Inflammatory macrophage treated with lipopolysaccharide for 1 hour (primary cell): ENCODE measurements at places on chromosomes 3 and 15.
A peak's percentile ranks its signal among the peaks of the same experiment; 100 is the strongest.

- DNase-seq = no peak
Observed at GRCh38 chr3:49493901-49494300, 23.8 kb downstream of the DAG1 start.

GRCh38 chr3:141878817-141879216 is 2.4 kb downstream of the ATP1B3 start:
- DNase-seq = no peak

- peak; percentile 65 for DNase-seq
Observed at GRCh38 chr3:171833789-171834460, 9.2 kb upstream of the TMEM212 start.

GRCh38 chr3:152959307-152959706 is 124.4 kb downstream of the P2RY1 start:
- DNase-seq = no peak

- DNase-seq = peak; percentile 87
Observed at GRCh38 chr3:120145542-120146285, 51.5 kb upstream of the GSK3B start.

GRCh38 chr3:105885256-105885655 is 16.4 kb upstream of the CBLB start:
- DNase-seq = no peak

GRCh38 chr3:56118968-56119367 is 349.3 kb downstream of the ERC2 start:
- DNase-seq = no peak

GRCh38 chr15:25243800-25244097 is 195.1 kb downstream of the UBE3A start:
- DNase-seq = no peak

DNA sequence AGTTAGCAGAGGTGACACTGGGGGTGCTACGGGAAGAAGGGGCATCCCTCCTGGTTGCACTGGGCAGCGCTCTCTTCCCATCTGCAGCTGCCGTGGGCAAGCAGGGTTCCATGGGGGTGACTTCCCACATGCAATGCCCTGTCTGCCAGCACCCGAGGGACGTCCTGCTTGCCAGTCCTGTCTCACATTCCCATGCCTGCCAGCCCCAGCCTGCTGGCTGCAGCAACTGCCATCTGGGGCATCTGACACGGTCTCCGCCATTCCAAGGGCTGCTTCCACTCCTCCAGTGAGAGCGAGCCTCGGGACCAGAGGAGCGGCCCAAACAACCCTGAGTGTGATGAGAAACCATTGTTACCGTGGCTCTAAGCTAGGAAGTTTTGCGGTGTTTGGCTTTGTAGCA is 45.4 kb upstream of the RPL32 start:
- DNase-seq = no peak

DNA sequence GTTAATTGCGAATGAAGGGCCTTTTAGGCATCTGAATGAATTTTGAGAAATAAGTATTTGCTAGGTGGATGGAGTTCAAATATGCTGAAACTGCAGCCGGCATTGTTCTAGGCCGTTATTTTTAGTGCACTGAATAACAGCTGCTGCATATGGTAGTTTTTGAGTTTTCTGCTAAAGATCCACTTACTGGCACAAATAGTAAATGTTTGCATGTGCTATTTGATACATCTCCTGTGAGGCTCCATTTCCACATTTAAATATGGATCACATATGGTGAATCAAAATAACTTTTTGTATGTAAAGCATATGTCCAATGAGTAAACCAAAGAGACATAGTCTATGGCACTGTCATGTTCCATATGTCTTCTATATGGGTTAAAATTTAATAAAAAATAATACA is 56.7 kb upstream of the CNTN4 start:
- DNase-seq = no peak

DNA sequence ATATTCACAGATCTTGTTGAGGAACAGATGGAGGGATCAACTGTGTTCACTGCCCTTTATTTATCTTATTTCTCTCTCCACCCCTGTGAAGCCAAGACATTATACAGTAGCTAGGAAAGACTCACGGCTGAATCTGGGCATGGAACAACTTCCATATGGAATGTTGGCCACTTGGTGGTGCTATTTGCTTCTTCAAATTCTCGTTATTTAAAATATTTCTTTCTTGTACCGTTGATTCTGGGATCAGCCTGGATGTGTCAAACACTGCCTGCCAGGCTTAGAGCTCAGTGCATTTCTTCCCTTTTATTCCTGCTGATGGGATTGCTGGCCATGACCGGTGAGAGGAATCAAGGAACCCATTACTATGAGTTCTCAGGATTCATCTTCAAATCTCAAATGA is 17.5 kb upstream of the GASK1A start:
- DNase-seq = peak; percentile 58

GRCh38 chr15:25717457-25718168 is 145.5 kb downstream of the ATP10A start:
- no peak for DNase-seq

DNA sequence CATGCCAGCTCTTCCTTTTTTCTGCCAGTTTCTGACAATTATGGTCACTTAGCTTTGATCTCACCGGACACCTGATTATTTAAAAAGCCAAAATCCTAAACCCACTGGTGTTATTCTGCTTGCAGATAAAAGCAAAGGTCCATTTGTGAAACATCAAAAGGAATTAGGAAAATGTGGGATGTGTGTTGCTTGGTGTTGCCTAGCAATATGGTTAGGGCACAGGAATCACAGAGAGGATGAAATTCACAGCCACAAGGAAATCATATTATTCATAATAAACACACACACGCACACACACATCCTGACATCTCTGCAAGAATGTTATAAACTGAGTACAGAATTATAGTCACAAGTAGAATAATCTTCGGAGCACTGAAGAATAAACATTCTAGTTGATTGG is 89.3 kb upstream of the BHLHE40 start:
- no peak for DNase-seq

- DNase-seq = peak; percentile 58
Observed at GRCh38 chr3:142027735-142028134, 121.6 kb downstream of the TFDP2 start.

DNA sequence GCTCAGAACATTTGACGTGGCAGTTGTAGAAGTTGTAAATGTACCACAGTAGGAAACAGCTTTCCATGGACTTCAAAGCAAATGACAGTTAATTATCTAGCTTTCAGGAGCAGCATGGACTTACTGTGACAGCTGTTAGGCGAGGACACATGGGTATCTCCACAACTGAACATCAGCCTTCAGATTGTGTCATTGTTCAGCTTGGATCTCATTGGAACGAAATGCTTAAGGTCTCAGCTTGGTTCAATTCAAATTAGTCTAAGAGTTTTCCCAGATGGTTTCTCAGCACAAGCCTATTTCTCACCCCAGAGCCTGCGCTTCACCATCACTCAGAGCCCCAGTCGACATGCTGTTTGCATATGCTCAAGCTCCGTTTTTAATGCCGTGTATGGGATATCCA is 21.1 kb upstream of the GYG1 start:
- no peak for DNase-seq

GRCh38 chr3:170585008-170585936 is 603 bp downstream of the SLC7A14 start:
- DNase-seq = no peak

GRCh38 chr3:56677286-56677685 is 5.8 kb downstream of the TASOR start:
- DNase-seq = no peak

GRCh38 chr3:139127101-139127500 is 82.4 kb upstream of the PRR23C start:
- no peak for DNase-seq

DNA sequence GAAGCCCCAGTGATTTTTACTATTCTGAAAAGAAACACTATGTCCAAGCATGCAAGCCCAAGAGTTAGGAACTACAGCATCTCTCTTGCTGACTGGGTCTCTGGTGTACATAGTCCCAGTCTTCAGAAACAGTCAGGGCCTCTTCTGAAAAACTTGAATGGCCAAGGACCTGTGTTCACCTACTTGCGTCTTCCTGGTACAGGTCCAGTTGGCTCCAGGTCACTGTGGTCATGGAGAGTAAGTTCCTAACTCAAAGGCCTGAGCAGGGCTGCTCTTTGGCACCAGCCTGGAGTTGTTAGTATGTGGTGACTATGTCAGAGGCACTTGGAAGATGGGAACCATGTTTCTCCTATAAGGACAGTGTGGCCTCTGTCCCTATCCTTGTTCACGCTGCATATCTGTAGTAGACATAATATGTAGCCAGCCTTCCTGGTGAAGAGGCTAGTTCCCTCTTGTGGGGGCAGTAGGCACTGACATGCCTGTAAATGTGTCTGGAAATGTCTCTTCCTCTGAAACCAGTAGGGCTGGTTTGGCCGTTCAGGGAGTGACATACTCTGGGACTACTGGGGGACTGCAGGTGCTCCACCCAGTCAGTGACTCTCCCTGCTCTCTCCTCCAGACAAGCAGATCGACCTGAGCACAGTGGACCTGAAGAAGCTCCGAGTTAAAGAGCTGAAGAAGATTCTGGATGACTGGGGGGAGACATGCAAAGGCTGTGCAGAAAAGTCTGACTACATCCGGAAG is 2.6 kb upstream of the RBM15B start:
- peak; percentile 28 for DNase-seq

- peak; percentile 69 for DNase-seq
Observed at GRCh38 chr15:57149196-57149595, 227.1 kb upstream of the CGNL1 start.

GRCh38 chr3:193418576-193419373 is 40.2 kb upstream of the ATP13A5 start:
- DNase-seq = no peak

DNA sequence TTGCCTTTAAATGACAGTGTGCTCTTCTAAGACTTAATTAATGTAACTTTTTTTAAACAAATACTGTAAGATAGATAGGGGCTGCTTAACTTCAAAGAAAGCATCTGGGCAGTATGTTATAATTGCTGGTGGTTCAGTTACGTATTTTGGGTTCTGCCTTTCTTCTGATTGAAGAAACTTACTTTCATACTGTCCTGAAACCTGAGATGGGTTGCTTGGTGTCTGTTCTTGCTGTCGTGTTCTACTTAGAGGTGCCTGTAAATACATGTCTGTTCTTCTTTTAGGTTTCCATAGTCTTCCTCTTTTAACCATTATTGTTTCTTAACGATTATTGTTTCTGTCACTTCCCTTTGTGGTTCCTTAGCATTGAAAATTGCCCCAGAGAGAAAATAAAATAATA is 297.7 kb upstream of the CHRM5 start:
- DNase-seq = no peak

GRCh38 chr3:139541532-139542288 is 2.2 kb upstream of the RBP1 start:
- no peak for DNase-seq

GRCh38 chr3:60125686-60126085 is 1075.9 kb upstream of the CFAP20DC start:
- DNase-seq = no peak

- DNase-seq = no peak
Observed at GRCh38 chr3:155368786-155369185, 75.3 kb upstream of the STRIT1 start.

DNA sequence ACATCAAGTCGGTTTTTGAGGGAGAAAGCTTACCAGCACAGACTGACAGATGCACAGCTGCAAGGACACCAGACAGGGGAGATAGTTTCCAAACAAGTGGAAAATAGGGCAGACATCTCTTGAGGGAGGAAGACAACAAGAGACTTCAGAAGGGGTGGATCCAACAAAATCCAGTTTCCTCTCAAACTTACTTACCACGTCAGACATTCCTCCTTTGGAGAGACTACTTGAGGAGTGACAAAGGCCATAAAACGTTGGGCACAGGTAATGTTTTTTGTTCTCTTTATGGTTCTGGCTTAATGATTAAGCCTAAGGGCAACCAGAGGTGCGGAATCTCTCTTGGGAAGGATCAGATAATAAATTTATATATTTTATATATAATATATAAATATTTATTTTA is 76.1 kb downstream of the CD200 start:
- no peak for DNase-seq

DNA sequence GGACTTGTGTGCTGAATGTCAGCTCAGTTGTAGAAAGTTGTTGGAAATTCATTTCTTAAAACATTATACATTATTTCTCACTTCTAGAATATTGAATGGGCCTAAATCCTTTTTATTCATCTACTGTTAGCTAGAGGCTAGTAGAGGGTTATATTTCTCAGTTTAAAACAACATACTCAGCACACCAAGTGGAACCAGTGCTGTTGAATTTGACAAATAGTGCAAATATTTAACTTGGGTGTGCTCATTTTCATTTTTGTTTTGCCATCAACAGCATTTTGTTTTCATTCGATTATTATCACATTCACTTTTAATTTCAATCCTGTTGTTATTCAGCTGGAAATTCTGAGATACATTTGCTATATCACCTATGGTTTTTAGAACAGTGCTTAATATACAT is 269.4 kb upstream of the PEX5L start:
- no peak for DNase-seq

DNA sequence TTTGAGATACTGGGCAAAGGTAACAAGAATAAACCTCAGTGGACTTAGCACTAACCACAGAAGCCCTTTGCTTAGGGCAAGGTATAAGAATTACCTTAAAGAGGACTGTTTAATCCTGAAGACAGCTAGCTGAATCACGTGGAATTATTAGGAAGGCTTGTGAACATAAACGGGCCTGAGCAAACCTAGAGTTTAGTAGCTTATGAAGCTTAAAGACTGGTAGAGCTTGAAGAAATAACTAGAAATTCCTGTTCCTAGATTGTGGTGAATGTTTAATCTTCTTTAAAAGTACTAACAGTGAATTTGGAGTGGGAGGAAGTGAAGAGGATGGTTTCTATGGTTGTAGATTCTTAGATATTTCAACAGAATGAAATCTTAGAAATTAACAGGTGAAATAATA is 428.9 kb upstream of the THRB start:
- no peak for DNase-seq

DNA sequence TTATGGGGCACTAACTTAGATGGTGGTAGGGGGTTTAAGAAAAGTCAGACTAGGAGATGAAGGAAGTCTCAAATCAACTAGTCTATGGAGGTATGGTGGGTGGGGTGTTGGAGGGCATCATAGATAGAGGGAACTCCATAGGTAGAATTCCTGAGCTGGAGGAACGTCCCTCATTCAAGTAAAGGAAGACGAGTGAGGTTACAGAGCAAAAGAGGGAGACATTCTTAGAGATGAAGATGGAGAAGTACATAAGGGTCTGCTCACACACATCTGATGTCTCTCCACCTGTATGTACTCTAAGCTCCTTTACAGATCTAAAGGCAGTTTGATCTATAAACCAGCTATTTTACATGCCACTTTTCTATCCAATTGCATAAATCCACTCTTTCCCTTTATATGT is 1.4 kb downstream of the PLSCR1 start:
- DNase-seq = peak; percentile 56

DNA sequence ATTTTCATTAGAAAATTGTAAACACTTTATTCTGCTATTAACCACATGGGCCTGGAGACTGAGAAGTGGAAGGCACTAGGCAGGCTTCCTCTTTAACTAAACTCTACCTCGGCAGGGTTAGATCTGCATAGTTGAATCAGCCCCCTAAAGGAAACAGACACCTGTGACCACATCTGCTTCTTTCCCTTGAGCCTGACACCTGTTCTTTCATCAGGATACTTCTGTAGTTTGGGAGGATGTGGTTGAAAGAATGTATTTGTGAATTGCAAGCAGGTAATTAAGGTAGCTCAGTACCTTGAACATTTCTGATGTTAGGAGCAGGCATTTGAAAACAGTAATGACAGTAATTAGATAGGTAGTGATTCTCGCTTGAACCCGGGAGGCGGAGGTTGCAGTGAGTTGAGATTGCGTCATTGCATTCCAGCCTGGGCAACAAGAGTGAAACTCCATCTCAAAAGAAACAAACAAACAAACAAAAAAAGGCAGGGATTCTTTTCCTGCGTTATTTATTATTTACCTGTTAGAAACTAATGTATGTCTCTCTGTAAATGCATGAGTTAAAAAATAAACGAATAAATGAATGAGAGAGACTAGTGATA is 468.5 kb downstream of the NLGN1 start:
- DNase-seq = no peak

- DNase-seq = no peak
Observed at GRCh38 chr3:141998669-141999290, 122.3 kb downstream of the ATP1B3 start.
